ENCODE measurements at places on chromosomes 7 and 10.

DNA sequence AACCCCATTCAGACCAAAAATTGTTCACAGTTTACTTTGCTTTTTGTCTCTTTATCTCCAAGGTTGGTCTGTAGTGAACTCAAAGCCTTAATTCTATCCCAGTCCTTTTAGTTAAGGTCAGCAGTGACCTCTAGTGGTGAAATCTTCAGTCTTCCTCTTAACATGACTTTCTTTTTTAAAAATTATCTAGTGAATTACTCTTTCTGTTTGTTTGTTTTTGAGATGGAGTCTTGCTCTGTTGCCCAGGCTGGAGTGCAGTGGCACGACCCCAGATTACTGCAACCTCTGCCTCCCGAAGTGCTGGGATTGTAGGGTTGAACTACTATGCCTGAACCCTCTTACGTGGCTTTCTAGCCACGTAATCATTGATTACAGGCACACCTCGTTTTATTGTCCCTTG is 25.0 kb downstream of the ZNF487 start:
- peak; percentile 69 for DNase-seq

GRCh38 chr10:78655979-78656378 is 412.8 kb upstream of the ZMIZ1 start:
- DNase-seq: no peak

DNA sequence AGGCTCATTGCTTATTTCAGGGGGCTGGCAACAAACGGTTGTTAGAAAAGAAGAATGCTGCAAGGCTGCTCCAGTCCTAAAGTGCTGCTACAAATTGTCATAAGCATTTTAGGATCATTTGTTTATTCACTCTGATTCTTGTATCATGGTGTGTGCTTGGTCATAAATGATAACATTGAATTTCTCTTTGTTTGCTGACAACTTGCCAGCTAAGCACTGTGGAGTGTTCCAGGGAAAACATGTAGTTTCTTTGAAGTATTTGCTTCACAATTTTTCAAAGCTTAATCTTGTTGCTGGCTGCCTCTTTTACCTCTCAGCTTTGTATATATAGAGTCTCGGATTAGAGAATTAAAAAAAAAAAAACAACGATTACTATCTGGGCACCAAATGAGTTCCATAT is 263.0 kb downstream of the PHF14 start:
- no peak for DNase-seq

GRCh38 chr7:32104766-32105165 is 34.6 kb upstream of the PDE1C start:
- DNase-seq: no peak

- DNase-seq: no peak
Measured at GRCh38 chr10:32160864-32161263, 104.6 kb upstream of the KIF5B start.

- DNase-seq: no peak
Measured at GRCh38 chr10:101710059-101710695, 15.2 kb upstream of the FBXW4 start.

DNA sequence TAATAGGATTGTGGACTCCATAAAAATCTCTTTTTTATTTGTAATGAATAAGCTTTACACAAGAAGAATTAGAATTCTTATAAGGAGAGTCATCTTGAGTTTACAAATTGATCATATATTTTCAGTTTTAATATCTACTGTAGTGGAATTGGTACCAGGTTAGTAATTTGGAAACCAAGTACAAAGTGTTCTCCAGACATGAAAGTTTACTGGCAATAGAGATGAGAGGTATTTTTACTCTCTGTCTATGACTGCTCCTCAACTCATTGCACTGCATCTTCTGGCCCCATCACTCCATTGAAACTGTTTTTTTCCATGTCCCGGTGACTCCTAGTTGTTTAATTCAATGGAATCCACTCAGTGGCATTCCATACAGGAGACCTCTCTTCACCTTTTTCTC is 164.5 kb upstream of the SMIM30 start:
- no peak for DNase-seq

DNA sequence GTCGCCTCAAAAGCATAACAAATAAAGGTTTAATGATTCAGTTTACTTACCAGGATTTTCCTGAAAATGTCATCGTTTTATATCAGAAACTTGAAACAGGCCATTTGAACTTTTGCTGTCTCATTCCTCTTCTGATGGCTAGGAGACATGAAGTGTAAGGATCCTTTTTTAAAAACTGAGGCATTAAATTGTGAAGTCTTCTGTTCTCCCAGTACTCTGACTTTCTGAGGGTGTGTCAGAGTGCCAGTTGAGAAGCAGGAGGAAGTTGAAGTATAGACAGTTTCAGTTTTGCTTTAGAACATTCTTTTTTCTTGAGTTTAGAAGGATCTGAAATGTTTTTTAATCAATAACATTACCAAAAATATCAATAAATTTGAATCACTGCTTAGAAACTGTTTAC is at the start of gene SAMD9L:
Gene SAMD9L (minus strand): TSS at position 242 of the 400 bp plus-strand sequence. CDS start 12,414 bp downstream, outside the sequence.
- DNase-seq: no peak

DNA sequence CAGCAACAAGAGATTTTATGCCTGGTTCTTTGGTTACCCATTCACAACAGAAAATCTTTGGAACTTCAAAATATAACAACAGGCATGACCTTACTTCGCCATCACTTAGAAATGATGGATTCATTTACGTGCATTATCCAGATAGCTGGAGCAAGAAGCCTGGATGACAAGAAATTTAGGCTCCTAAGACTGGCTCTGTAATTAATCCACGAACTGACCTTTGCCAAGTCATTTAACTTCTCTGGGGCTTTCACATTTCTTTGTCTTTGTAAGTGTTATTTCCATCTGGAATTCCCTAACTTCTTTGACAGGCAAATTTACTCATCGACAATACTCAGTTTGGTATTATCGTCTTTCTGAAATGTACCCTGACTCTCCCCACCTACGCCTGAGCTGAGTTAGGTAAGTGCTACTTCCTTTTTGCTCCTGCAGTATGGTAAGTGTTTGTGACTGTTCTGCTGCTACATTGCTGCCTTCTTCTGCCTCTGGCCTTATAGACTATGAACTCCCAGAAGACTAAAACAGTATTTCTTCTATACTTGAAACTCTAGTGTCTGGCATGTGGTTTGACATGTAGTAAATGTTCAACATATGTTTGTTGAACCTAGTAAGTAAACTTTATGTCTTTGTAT is 5.5 kb upstream of the MDFIC start:
- no peak for DNase-seq

- no peak for DNase-seq
Measured at GRCh38 chr10:122116331-122116730, 127.4 kb downstream of the TACC2 start.

DNA sequence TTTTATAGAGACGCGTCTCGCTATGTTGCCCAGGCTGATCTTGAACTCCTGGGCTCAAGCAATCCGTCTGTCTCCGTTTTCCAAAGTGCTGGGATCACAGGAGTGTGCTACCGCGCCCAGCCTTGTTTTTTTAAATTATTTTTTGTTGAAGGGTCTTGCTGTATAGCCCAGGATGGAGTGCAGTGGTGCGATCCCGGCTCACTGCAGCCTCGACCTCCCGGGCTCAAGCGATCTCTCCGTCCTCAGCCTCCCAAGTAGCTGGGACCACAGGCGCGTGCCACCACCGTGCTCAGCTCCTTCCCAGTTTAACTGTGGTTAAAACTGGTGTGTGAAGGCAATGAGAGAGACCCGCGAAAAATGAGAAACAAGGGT is 11.0 kb upstream of the HNRNPF start:
- no peak for DNase-seq

- no peak for DNase-seq
Measured at GRCh38 chr7:72042855-72043254, 369.3 kb downstream of the CALN1 start.

DNA sequence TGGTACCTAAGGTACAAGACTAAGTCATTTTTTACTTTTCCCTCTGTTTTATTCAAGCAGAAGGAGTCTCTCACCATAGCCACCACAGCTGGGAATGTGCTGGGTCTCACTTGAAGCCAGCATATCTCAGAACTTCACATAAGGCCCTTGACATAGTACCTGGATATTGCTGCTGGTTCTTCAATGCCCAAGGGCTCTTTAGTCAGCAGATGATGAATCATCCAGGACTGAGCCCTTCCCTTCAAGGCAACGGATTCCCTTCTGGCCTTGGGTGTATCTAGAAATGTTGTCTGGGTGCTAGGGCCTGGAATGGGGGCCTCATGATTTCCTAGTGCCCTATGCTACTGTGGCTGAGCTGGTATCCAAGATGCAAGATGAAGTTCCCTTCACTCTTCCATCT is 93.9 kb downstream of the ADCYAP1R1 start:
- DNase-seq: no peak

GRCh38 chr7:31336202-31337001 is 4.1 kb downstream of the NEUROD6 start:
- DNase-seq: no peak

DNA sequence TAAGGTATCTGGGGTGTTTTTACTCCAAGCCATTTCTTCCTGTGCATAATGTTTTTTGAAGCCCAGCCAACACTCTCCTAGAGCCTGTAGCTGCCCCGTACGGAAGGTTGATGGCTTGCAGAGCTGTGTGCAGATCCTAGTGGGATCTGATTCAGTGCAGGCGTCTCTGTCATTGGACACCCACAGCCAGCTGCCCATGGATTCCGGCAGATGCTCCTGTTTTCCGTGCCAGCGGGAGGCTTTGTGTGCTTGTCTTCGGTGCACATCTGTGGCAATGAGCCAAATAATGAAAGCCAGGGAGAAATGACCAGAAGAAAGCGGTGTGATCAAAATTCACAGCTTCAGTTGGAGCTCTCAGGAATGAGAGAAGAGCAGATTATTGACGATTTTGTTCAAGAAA is 426.4 kb downstream of the TYW1 start:
- DNase-seq: no peak

DNA sequence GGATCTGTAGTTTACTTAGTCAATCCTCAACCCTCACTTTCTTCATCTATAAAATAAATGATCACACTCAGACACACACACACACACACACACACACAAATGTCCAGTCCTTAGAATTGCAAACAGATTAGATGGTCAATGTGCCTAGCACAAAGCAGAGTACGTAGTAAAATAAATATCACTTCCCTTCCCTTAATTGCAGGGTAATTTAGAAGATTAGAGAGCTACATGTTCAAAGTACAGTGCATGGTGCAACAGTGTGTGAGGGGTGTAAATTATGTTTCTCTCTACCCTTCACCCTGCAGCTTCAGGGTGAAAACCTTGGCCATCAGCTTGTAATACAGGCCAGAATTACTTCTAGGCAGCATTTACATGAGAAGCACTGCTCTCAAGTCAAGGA is 187.0 kb upstream of the GHITM start:
- no peak for DNase-seq

DNA sequence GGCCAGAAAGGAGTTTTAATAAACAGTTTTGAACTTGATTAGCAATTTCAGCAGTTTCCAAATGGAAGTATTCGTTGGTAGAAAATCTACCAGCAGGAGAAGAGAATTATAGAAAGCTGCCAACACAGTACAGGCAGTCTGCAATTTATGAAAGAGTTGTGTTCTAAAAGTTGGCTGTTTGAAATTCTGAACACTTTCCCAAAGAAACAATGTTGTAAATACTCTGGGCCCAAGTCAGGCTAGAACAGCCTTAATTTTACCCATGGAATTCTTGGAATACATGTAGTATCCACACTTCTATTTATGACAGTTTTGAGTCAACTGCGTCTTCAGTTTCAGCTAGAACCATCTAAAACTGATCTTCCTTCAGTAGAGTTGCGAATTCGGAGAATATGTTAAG is 42.5 kb downstream of the AVL9 start:
- no peak for DNase-seq
